Fibroblast of skin of back (primary cell): ENCODE measurements at places on chromosomes 1 and 21.

DNA sequence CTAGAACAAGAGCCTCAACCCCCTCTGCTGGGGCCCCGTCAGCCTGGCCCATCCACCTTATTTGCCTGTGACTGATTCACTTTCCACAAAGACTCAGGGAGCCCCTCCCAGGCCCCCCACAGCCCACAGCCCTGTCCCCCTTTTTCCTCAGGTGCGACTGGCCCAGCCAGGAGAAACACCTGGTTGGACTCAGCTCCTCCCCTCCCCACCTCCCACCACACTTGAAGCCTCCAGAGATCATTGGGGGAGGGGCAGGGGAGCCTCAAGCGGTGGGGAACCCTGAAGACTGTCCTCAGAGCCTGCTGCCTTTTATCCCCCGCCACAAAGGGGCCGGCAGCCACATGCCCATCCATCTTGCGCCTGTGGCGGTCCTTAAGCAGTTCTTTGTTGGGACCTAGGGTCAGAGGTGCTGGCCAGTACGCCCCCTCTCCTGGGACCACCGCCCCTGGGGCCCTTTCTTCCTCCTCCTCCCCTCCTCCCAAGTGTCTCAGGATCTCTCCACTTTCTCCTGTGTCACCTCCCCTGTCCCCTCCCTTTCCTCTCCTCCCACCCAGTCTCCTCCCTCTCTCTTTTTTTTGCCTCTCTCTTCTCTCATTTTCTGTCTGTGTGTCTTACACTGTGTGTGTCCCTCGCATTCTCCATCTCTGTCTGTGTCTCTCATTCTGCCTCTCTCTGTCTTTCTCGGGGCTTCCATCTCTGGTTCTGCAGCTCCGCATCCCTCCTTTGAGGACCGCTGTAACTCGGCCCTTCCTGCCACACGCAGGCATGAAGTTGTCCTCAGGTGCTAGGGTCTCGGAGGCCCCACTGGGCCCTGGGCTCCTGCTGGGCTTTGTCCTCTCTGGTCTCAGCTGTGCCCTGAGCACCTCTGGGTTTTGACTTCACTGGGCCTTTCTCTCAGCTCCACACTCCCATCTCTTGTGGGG, 12.2 kb downstream of the CRABP2 start:
- no peak for DNase-seq

DNA sequence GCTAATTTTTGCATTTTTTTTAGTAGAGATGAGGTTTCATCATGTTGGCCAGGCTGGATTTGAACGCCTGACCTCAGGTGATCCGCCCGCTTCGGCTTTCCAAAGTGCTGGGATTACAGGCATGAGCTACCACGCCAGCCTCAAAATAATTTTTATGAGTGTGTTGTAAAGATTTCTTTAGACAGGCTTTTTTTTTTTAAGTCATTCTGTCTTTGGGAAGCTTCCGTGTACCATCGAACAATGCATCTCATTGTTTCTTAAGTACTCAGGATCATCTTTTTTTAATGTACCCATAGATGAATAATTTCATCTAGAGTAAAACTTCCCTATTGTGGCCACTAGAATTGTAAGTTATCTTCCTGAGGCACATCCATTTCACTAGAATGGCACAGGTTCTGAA, 19.6 kb upstream of the SDC3 start:
- DNase-seq, result no peak

GRCh38 chr1:3053366-3053980, 15.5 kb upstream of the PRDM16 start:
- DNase-seq, result no peak

DNA sequence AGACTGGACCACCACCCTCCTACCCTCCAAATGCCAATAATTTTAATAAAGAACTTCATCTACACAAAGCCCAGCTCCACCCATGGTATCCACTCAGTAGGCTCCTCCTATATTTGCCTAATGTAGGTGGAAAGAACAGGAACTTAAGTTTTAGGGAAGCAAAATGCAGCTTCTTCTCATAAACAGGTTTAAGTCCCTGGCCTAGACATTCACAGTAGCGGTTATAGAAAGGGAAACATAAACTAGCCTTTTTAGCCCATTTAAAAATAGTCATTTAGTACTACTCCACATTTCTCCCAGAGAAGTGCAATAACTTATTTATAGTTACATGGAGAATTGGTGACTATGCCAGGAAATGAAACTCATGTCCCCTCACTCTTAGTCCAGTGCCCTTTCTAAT, 56.6 kb upstream of the CPLANE2 start:
- no peak for DNase-seq

GRCh38 chr1:83583351-83584014, 415.4 kb downstream of the TTLL7 start:
- no peak for DNase-seq

DNA sequence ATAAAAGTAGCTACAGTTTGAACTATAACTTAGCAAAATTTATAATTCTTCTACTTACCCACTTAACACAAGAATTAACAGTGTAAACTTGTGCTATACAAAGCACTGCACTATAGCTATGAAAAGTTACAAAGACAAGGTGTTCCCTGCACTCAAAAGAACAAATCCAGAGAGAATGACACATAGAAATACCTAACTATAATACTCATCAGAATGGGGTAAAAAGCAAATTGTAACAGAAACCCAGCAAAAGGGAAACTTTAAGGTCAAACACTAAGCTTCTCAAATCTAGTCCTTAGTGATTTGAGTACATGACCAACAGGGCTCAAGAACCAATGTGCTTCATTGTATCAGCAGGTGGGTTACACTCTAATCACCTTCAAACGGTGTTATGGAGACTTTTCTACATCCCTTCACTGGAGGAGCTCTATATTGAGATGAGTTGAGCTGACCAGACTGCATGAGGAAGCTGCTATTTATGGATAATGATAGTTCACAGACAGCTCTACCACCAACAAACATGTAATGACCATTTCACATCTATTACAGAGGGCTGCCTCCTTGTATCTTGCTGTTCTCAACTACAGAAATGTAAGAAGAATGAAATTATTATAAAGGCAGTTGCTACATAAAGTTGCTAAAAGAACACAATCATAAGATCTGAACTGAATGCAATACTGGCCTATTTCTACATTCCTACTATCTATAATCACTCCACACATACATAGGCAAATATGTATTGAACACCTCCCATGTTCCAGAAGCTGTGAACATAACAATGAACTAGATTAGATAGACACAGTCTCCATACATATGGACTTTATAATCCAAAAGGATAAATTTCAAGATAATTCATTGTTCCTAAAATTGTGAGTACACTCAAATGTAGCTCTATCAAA, 47.6 kb downstream of the PIK3R3 start:
- DNase-seq, result peak; percentile 30

- no peak for DNase-seq
Observed at GRCh38 chr21:41774467-41775148, 7.8 kb upstream of the RIPK4 start.

GRCh38 chr1:228830954-228831481, 95.7 kb downstream of the RHOU start:
- DNase-seq, result peak; percentile 52

GRCh38 chr1:56570924-56571372, 8.4 kb downstream of the PLPP3 start:
- DNase-seq, result no peak

GRCh38 chr1:72435025-72435424, 152.7 kb upstream of the NEGR1 start:
- no peak for DNase-seq

DNA sequence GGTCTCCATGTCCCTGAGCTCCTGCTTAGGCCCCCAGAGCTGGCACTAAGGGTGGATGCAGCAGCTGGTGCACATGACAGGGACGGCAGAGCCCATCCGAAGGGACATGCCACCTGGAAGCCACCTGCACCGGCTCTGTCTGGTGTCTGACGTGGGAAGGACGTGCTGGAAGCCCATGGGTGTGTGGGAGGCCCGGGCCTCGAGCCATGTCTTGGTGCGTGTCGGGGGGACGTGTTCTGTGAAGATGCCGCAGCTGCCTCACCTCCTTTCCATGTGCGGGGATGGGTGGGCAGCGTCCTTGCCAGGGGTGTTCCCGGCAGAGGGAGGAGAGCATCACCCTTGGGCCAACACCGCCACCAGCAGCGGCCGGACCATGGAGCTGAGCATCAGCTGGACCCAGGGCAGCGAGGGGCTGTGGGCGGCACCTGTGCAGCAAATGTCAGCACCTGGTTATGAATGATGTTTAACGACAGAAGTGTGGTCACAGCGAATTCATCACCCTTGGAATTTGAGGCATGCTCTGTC, 15.5 kb upstream of the POFUT2 start:
- DNase-seq, result no peak

- DNase-seq, result no peak
Observed at GRCh38 chr1:116370181-116370580, 2.9 kb upstream of the ATP1A1 start.

GRCh38 chr1:2980849-2981248, 40.4 kb upstream of the ACTRT2 start:
- DNase-seq, result no peak

DNA sequence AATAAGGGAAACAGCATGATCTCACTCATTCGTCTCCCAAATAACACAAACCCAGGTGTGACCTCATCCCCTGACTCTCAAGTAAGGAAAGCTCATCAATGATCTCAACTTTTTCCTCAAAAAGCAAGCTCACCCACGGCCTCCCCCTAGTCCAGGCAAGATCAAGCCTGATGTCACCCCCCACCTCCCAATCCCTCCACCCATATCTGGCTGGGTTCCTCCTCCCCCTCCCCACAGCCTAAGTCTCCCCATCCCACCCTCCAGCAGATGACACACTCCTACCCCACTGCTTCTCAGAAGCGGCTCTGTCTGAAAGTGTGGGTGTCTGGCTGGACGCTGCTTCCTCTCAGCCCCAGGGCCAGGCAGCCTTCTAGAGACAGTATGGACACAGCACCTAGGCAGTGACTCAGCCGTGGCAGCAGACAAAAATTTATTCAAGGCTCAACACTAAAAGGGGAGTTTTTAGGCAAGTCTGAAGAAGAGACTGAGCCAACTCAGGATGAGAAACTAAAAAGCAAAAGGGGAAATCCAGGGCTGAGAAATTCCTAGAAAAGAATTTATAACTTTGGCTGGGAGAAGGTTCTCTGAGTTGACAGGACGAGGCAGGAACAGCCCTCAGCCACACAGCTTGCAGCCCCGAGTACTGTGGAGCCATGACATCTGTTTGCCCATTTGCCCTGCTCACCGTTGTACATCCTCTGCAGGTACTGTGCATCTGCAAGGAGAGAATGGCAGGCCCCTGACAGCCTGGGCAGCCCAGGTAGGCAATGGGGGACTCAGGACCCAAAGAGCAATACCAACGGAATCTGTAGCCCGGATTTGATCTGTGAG, 81.6 kb upstream of the LRRC8D start:
- peak; percentile 23 for DNase-seq

DNA sequence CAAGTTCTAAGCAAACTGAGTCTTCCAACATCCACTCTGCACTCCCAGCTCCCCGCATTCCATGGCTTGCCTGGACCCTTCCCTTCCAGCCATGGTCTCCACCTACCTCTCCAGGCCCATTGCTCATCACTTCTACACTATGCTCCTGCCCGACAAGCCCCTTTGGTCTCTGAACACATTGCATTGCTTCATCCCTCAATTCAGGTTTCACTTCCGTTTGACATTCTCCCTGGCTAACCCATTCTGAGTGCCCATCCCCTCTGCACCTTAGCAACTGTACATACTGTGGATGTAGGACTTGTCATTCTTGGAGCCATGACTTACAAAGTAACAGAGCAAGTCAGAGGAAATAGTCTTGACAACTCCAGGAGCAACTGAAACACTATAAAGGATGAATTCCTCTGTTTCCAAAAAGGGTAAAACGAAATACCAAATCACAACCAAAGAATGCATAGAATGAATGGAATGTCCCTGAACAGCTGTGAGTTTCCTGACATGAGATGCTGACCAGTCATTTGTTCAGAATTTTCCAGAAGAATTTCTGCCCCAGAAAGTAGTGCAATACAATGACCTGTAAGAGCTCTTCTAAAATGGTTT, 66.7 kb downstream of the KCNJ6 start:
- peak; percentile 92 for DNase-seq

DNA sequence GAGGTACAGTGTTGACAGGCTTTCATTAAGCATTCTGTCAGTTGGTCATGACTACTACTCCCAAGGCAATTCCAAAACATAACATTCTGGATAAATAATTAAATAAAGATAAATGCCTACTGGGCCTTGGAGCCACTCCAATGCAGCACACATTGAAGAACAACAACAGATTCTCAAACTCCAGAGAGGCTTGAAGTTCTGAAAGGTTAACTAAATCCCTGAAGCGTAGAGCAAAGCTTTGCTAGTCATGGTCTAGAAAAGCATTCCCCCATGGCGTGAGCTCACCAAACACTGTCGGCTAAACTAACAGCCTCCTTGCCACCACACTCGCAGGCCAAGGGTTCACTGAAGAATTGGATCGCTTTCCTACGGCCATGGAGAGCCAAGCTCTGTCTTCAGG, 268.0 kb downstream of the ATG4C start:
- no peak for DNase-seq

DNA sequence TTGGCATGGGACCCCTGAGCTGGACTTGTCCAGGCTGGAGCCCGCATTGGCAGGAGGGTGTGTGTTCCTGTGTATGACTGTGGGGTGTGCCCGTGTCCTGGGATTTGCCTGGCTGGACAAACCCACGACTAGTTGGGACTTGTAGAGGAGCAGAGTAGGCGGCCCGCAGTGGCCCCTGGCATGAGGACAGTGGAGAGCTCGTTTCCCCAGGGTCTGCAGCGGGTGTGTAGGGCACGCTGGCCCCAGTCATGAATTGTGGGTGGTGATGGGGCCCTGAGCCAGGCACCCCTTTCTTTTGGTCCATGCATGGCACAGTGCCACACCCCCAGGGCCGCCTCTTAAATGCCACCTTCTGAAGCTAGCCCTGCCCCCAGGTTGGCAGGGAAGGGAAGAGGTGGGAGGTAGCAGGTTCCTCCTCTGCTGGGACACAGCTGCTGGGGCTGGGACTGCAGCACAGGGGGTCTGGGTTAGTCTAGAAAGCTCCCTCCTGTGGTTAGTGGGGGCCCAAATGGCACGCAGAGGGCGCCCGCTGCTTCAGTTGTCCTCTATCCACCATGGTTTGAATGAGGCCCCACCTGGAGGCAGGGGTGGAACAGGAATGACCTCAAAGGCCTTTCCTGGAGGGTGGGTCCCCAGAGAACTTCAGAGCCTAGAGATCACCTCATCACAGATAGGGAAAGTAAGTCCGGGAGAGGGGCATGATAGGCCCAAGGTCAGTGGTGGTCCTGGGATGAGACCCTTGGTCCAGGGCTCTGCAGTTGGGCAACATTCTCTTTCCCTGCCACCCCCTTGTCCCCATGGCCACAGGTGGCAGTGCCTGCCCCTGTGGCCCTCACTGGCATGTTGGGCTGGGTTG, 4.1 kb downstream of the CROCC start:
- DNase-seq, result no peak
